ENCODE measurements at places on chromosomes 16 and 17.

DNA sequence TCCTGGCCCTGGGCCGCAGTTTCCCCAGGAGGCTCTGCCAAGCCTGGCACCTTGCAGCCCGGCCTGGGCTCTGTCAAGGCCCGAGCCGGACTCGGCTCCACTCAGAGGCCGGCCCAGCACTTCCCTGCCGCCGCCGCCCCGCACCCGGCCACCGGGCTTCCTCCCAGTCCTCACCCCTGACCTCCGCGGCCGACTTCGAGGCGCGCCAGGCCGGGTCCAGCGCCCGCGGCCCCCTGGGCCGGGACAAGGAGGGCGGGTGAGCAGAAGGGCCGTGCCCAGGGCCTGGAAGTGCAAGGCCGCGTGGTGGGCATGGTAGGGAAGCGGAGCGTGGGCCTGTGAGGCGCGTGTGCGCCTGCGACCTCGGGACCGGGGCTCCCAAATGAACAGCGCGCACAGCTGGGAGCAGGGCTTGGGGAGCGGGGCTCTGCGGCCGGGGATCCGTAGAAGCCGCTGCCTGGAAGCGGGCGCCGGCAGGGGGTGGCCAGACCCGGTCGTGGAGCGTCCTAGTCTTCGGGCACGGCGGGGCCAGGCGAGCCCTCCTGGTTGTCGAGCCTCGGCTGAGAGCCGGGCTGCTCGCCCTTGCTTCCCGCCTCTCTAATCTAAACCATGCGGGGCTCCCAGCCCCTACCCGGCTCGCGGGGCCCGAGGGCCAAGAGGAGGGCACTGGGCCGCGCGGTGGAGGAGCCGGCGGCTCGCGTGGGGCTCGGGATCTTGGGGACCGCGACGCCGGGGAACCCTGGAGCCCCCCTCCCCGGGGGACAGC, 503 bp upstream of the TBX4 start:
- DNase-seq: no peak

DNA sequence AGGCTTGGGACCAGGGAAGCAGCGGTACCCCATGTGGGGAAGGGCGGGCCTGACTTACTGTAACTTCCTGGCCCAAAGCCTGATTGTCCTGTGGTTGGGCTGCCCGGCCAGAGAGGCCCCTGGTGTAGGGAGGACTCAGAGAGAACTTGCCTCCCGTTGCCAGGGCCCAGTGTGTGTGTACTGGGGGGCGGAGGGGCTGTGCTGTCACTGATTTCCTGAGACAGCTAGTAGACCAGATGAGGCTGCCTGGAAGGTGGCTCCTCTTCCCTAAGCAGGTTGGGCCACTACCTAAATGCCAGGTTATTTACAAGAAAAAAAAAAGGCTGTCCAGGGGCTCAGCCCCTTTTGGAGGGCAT, 16.7 kb downstream of the SOCS3 start:
- DNase-seq: no peak

- DNase-seq: no peak
Measured at GRCh38 chr17:70138291-70138865, 31.0 kb upstream of the KCNJ2 start.

- no peak for DNase-seq
Measured at GRCh38 chr17:5472511-5472910, 3.7 kb upstream of the DHX33 start.

- DNase-seq: no peak
Measured at GRCh38 chr17:260031-260791, 78.8 kb upstream of the DOC2B start.

DNA sequence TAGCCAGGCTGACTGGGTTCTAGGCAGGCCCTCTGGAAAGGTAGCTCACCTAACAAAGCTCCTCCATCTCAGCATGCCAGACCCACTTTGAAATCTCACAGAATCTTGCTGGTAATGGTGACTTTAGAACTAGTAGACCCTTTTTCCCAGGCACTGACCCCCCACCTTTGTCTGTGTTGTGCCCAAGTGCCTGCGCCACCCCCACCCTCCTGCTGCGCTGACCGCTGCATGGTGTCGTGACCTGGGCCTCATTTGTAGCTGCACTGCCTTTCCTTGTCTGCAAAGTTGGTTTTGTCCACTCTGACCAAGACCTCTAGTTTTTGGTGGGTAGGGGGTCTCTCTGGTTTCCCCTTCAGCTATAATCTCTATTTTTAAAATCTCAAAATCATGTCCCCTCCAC, 6.8 kb downstream of the ATXN1L start:
- no peak for DNase-seq

DNA sequence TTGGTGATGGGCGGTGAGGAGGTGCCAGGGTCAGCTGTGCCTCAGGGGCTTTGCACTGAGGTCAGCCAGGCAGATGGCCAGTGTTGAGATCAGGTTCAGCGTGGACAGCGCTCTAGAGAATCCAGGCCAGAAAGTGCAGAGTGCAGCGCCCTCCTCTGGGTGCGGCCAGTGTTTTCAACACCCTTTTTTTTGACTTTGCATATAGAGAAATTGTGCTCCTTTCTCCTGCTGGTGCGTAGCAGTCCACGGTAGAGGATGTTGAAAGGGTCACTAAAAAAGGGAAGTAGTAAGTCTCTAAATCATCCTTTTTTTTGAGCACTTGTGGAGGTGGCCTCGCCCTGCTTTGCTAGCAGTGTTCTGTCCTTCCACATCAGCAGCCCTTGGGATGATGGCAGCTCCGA, 53.9 kb downstream of the BANP start:
- no peak for DNase-seq

GRCh38 chr16:4866586-4866985, 19.3 kb downstream of the UBN1 start:
- DNase-seq: no peak

DNA sequence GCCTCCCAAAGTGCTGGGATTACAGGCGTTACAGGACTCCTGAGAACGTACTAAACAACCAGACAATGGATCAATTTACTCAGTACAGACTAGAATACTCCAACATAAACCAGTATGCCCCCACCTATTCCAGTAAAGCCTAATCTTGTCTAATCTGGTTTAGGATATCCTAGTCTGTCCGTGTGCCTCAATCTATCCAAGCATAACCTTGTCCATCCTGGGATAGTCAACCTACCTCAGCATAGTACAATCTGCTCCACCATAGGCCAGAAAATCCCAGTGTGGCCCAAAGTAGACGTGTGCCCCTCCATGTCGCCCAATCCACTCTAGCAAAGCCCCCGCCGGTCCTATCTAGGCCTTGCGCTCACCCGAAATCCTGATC, 625 bp downstream of the DVL2 start:
- no peak for DNase-seq

All from activated CD4-positive, CD25-positive, alpha-beta regulatory T cell (primary cell).